ENCODE measurements at places on chromosomes 13 and 19. TPM values are rescaled to one million over a fixed set of nuclear protein-coding genes. Genes with fewer than 3 reads are reported as not detected.

Gene MISP3
- total RNA-seq: not detected

Gene MEIOSIN
- total RNA-seq: not detected

Gene SHISA7
- total RNA-seq: not detected

Gene ZNF682
- 4.0 TPM for total RNA-seq

Gene CACNA1A
- 0.20 TPM for total RNA-seq

Gene VSTM1
- not detected for total RNA-seq

Gene ZIK1
- 3.9 TPM for total RNA-seq

Gene ARRDC5
- total RNA-seq: not detected

Gene LILRA1
- not detected for total RNA-seq

Gene DIRAS1
- under 0.01 TPM for total RNA-seq

Gene TTC9B
- not detected for total RNA-seq

Gene RUBCNL
- 0.20 TPM for total RNA-seq

All from lung microvascular endothelial cell (primary cell).